ENCODE measurements at places on chromosomes 7 and 10. TPM values are rescaled to one million over a fixed set of nuclear protein-coding genes. Genes with fewer than 3 reads are reported as not detected.

GRCh38 chr7:101968720-101969466 is 151.5 kb downstream of the CUX1 start:
- DNase-seq, result no peak

DNA sequence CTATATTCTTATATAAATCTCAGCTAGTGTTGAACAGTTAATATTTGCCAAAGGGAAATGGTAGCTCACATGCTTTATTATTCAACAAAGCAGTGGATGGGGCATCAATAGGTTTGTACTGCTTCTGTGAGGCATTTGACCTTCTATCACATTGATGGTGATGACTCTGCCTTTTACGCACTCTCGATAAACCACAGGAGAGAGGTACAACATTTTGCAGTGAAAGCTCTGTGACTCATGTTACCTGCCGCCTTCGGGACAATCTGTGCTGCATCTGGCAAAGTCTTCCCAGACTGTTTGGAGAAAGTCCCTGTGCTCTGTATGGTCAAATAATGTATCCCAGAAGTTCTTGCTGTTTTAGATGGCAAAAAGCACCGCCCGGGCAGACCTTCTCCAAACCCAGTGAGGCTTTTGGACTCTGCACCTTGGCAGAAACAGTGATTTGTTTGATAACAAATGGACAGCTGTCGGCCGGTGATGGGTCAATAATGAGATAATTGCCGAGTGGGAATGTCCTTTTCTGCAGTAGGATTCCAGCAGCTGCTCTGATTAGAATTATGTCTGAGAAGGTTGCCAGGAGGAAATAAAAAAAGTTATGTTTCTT is 61.0 kb downstream of the PLPP4 start:
- no peak for DNase-seq

DNA sequence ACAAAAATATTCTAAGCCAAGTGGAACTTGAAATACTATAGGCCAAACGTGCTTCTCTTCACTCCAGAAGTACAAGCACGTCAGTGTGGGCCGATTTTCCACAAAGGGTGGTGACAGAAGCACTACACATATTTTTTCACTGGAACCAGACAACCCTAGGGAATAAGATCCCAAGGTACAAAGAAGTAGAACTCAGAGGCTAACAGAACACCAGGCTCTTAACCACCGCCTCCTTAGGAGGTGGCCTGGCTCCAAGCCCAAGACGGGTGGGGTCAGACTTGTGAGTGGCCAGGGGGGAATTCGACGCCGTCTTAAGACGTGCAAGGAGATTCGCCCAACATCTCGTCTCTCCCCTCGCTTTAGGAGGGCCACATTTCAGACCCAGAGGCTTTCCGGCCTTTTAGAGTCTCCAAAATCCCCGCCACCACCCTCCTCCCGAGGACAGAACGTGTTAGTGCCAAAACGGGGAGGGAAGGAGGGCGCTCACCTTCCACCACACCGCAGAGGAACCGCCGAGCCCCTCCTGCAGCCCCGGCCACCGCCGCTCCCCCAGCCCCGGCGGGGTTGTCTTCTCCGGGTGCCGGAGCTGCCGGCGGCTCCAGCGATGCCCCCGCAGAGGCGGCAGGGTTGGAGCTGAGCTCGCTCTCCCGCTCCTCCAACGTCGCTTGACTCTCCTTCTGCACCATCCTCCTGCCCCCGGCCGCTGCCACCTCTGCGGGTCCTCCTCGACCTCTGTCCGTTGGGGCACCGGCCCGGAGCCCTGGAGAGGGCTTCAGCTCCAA is 716 bp downstream of the OGA start:
- no peak for DNase-seq

GRCh38 chr10:86085136-86085535 is 281.5 kb downstream of the GRID1 start:
- DNase-seq, result no peak

GRCh38 chr10:102985811-102986210 is 67.7 kb downstream of the CNNM2 start:
- DNase-seq, result no peak

DNA sequence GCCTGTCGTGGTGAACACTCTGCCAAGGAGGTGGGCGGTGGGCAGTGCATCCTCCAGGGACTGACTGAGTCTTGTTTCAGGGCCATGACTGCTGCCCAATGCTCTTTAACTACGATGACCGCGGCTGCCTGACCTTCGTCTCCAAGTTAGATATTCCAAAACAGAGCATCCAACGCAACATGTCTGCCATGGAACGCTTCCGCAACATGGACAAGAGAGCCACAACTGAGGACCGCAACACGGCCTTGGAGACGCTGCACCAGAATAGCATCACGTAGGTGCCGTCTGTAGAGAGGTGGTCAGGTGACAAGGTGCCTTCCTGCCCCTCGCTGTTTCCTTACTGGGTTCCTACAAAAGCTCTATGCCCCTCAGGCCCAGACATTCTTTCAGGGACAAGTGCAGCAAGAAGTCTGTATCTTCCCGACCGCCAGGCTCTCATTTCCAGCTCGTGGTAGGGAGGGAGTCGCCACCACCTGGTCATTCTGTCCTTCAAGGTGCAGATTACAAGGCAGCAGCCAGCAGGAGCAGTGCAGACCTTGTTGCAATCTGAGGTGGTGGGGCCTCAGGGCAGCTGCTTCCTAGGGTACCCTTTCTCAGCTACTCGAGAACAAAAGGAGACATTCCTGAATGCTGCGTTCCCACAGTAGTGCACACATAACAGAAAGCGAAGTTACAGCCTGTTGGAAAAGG is 14.9 kb upstream of the ARPC1B start:
- DNase-seq, result peak; percentile 31

DNA sequence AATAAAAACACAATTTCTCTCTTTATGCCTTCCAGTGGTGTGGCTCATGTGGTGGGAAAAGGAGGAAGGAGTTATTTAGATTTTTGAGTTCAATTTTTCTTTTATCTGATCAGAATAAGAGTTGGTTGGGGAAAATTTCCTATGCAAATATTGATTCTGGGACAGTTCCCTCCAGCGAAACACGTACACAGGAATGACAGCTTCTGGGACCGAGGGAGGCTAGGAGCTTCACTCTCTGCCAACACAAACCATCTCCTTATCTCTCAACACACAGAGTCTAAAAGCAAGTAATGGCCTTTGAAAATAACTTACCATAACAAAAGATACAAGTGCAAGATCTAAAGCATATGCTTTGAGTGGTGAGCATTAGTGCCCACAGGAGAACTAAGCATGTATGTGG is 122.7 kb downstream of the RAPGEF5 start:
- DNase-seq, result no peak

GRCh38 chr7:107874111-107874510 is 16.9 kb upstream of the DLD start:
- DNase-seq, result no peak

Gene CFAP46
- total RNA-seq, result 1.0 TPM

Data from Caco-2 (cell line).